RKO (cell line): ENCODE measurements at places on chromosomes 5 and 9.

DNA sequence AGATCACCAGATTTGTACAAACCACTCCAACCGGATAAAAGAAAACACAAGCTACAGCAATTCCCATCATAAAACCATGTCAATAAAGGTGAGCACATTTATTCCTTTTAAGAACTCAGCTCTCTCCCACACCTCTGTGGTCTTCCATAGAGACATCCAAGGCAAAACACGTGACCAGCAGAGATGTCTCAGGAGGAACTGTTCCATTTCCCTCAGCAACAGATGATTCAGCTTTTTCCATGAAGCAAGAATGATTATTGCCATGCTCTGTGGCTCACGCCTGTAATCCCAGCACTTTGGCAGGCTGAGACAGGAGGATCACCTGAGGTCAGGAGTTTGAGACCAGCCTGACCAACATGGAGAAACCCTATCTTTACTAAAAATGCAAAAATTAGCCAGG, 15.8 kb downstream of the GZMK start:
- DNase-seq, result no peak

- DNase-seq, result no peak
These were observed 30.2 kb downstream of the SLC46A2 start for GRCh38 chr9:112860451-112860850.

GRCh38 chr5:2217219-2217618, 334.5 kb upstream of the IRX4 start:
- DNase-seq, result no peak

- DNase-seq, result no peak
These were observed 42.7 kb downstream of the HSDL2 start for GRCh38 chr9:112422417-112423148.

GRCh38 chr5:151264113-151264512, 11.1 kb downstream of the GM2A start:
- DNase-seq, result peak; percentile 43

GRCh38 chr5:82698026-82698425, 379.2 kb downstream of the TMEM167A start:
- no peak for DNase-seq

DNA sequence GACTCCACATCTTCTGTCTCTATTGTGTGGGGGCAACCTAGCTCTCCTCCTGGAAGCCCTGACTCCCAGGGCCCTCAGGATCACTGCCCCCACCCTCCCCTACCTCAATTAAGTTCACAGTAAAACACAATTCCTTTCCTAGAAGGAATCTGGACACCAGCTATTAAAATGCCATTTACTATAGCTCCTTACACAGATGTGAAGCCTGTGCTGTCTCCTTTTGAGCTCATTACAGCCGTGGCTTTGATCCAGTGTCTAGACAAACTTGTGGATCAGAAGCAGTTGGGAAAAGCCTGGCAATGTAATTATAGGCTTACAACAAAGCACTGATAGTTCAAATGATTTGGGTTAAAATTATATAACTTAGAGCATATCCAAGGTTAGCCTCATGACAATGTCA, 107.0 kb upstream of the SMIM23 start:
- DNase-seq, result no peak

DNA sequence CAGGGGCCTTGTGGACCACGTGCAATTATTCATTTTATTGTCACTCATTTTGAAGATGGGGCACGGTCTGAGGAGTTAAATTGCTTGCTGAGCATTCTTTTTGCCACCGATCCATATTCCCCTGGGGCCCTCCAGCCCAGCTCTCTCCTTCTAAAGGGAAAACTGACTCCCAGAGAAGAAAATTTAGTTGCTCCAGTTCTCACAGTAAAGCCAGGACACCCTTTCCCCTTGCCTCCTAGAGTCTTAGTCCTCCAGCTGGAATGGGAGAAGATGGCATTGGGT, 1.0 kb upstream of the PANK3 start:
- no peak for DNase-seq

DNA sequence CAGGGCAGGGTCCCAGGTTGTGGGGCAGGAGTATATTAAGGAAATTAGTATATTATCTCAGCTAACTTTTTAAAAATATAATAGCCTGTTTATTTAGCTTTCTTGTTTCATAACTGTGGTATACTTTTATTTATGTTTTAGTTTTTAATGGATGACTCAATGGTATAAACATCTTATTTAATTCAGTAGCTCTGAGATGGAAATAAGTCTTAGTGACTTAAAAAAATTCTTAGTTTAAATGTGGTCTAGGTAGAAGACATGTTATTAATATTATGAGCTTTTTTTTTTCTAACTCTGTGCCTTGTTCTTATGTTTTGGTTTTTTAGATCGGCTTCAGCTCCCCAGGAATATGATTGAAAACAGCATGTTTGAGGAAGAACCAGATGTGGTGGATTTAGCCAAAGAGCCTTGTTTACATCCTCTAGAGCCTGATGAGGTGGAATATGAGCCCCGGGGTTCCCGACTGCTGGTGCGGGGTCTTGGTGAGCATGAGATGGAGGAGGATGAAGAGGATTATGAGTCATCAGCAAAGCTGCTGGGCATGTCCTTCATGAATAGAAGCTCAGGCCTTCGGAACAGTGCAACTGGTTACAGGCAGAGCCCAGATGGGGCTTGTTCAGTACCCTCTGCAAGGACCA, 43.1 kb downstream of the LNPEP start:
- DNase-seq, result no peak

DNA sequence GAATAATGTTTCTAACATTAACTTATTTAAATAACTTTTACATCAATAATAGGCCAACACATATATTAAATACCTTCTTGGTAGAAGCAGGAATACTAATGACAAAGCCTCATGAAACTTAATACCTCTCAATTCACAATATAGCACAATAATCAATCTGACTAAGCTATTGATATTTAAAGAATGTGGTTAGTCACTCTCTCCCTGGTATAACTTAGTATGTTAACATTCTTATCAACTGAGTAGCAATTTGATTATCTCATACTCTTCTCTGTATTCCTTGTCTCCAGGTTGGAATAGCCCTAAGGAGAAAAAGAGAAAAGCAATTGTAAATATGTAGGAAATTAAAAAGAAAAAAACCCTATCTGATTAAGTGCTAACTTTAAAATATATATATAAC, 4.9 kb upstream of the PGGT1B start:
- peak; percentile 32 for DNase-seq

DNA sequence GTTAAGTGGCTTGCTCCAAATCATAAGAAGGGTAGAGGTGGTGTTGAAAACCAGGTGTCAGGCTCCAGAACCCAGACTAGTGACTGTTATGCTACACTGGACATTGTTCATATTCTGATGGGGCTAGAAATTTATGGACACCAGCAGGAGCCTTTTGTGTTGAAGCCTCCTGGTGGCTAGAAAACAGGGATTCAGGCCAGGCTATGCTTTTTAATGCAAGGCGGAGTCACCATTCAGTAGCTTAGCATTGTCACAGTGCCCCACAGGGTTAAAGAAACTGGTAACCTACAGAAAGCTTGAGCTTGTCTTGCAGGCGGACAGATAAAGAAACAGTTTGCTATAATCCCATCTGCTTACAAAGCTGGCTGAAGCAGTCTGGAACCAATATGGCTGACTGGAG, 23.0 kb upstream of the GOLM1 start:
- peak; percentile 33 for DNase-seq

DNA sequence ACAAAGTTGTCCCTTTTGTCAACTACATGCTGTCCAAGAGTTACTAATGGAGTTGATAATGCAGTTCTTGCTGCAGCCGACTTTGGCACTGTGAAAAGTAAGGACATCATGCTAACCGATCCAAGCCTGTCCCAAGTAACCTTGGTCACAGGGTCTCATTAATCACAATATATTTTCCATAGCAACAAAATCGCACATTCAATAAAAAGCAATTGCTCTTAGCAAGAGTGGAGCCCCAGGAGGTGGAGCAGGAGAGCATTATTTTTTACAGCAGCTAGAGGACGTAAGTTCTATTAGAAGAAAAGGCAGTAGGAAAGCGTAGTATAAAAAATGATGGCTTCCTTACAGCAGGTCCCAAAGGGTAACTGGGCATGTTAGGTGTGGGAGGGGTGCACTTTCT, 570.3 kb downstream of the EBF1 start:
- DNase-seq, result no peak

- DNase-seq, result no peak
These were observed 111.5 kb downstream of the CDC42SE2 start for GRCh38 chr5:131375351-131375750.

DNA sequence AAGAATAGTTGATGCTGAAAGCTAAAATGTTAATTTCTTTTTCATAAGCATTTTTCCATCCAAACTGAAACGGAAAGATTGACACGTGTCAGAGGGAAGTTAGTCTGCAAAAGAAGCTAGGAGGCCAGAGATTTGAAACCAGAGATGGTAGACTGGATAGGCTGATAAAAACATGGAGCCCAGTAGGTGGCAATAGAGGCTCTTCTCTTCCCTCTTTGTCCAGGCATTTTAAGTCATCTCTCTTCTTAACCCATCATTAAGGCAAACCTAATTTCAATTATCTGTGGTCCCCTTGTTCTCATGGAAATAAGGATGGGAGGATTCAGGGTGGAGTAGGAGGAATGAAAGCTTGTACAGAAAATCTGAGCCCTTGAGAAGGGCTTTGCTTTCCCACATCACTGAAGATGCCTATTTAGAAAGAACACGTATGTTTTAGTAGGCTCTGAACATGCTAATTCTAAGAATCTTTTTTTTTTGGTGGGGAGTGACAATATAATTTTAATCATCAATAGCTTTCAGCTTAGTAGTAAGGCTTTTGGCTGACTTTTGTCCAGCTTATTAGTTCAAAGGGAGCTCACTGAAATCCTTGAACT, 66.6 kb downstream of the ZNF474 start:
- DNase-seq, result peak; percentile 84

- DNase-seq, result no peak
These were observed 34.7 kb upstream of the PDZD2 start for GRCh38 chr5:31604240-31604639.

- no peak for DNase-seq
These were observed 215.9 kb downstream of the NXNL2 start for GRCh38 chr9:88750832-88751360.

DNA sequence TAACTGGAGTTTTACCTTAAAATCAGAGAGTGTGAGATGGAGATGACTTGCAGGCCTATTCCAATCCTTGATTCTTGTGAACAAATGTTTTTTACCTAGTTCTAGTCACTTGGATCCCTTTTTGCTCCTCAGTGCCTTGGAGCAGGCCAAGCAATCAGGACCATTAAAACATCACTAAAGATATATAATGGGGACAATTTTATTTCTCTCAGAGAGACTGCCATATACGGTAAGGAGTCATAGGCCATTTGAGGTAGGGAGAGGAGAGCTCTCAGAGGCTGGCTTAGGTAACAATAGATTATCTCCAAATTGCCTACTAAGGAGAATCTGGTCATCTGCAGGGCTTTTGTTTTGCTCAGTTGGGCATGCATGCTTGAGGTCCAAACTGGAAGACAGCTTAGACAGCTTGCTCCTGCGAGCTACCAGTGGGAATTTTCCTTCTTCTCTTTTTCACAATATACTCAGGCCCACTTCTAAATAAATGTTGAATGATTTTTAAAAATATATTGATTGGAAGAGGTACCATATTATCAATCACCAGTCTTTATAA, 44.0 kb downstream of the FREM1 start:
- no peak for DNase-seq

- DNase-seq, result peak; percentile 41
These were observed 124.0 kb upstream of the DAP start for GRCh38 chr5:10885026-10885425.

DNA sequence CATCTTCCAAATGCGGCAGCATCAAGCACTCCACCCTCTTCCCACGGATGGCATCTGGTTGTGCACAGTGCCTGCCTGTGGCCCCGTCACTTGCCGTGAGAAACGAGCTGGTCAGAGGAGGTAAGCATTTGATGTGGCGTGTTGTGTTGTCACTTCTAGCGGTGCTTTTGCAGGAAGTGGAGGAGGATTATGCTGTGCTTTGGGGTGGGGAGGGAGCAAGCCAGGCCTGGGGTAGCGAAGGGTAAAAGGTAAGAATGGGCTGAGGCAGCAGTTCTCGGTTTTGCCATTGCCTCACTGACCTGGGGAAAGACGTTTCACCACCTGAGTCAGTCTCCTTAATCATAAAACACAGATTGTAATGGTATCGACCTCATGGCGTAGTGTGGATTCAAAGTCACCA, 2.3 kb upstream of the POMT1 start:
- no peak for DNase-seq

DNA sequence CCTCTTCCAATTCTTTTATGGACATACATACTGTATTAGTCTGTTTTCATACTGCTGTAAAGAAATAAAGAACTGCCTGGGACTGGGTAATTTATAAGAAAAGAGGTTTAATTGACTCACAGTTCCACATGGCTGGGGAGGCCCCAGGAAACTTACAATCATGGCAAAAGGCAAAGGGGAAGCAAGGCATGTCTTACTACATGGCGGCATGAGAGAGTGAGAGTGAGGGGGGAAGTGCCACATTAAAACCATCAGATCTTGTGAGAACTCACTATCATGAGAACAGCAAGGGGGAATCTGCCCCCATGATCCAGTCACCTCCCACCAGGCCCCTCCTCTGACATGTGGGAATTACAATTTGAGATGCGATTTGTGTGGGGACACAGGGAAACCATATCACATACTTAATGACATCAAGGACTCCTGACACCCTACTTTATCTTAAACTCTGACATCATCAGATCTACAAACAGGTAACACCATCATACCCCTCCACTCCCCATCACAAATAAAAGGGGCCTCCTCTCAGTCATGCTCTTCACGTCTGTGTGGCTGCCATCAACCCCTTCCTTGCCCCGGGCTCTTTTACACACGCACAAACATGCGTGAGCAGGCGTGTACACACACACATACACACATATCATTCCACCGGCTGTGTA, 9.7 kb downstream of the ANKRD33B start:
- no peak for DNase-seq

- DNase-seq, result peak; percentile 33
These were observed 50.1 kb upstream of the SRP19 start for GRCh38 chr5:112811023-112811422.

DNA sequence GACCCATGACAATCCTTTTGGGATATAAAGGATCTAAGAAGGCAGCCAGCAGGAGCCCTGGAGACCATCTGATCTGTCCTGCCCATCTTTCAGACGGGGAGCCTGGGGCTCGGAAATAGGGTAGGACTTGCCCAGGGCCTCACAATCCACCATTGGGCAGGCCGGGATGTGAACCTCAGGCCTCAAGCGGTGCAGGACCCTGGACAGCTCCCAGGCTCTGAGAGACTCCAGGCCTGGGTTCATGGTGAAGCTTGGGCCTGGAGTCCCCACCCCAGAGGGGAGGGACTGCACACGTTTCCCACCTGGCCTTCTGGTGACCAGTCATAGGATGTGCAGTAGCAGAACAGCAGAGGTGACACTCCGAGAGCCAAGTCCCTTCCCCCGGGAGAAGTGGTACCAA, 36.6 kb upstream of the RAPGEF1 start:
- DNase-seq, result peak; percentile 62

DNA sequence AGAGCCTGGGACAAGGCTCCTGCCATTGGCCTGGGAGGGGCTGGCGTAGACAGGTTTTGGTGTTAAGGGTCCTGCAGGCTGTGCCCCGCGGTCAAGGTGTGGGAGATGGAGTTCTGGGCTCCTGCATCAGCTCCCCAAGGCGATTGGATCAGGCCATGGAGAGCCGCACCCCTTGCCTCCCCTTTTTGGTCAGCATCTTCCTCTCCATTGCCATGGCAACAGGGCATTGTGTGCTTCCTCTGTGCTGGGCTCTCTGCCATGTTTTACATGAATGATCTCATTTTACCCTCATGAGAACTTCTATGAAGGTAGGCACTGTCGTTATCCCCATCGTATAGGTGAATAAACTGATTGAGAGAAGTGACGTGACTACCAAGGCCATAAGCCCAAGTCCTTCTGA, 344.3 kb upstream of the CLINT1 start:
- no peak for DNase-seq

GRCh38 chr5:58816181-58816731, 233.4 kb downstream of the RAB3C start:
- DNase-seq, result no peak

GRCh38 chr5:43312076-43312661, 1.0 kb downstream of the HMGCS1 start:
- DNase-seq, result no peak
